ENCODE measurements at places on chromosomes 1 and 21. TPM values are rescaled to one million over a fixed set of nuclear protein-coding genes. Genes with fewer than 3 reads are reported as not detected.

DNA sequence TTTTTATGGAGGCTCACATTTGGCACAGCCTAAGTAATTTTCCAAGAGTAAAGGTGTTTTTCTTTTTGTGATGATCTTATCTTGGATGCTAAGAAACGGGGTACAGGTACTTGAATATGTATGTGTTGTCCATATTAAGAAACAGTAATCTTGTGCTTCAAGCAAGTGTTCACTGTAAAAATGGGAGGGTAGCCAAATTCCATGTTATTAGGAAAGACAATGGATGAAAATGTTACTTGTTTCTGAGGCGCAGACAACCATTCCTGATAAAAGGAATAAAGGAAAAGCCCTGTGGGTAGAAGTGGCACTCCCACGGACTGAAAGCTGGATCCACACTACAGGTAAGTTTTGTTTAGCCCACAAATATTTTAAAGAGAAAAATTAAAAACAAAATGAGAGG lies 15.6 kb downstream of the C21orf91 start:
- no peak overlapping the region for H3K27ac ChIP-seq
- H3K27me3 ChIP-seq, result no peaks in the 10 kb centered on the region
- peaks cover 20% of the 10 kb centered on the region for H3K36me3 ChIP-seq
- H3K4me3 ChIP-seq, result no peak overlapping the region

DNA sequence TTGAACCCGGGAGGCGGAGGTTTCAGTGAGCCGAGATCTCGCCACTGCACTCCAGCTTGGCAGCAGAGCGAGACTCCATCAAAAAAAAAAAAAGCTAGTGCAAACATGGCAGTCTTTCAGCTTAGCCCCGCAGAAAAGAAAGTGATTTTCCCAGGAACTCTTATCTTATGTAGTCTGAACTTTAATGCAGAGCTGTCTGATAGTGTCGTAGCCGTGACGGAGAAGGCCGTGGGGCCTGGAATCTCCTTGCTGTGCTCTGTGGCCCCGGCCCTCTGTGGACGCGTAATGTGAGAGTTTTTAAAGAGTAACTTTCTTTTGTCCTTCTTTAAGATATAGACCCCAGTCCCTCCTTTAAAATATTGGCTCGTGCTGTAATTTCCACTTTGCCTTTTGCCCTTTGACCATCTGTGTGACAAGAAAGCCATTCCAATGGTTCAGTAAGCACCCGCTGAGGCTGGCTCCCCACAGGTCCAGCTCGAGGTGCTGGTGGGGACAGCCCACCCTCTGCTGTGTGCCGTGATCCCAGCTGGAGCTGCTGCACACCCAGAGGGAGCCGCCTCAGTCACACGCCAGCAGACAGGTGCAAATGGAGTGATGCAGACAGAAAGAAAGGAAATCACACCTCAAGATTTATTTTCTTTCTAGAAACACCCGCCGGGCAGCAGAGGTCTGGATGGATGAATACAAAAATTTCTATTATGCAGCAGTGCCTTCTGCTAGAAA lies 164.0 kb downstream of the PGBD5 start:
- no peaks in the 10 kb centered on the region for H3K27me3 ChIP-seq
- DNase-seq, result no peak
- H3K4me3 ChIP-seq, result no peak overlapping the region
- no peaks in the 10 kb centered on the region for H3K4me1 ChIP-seq

DNA sequence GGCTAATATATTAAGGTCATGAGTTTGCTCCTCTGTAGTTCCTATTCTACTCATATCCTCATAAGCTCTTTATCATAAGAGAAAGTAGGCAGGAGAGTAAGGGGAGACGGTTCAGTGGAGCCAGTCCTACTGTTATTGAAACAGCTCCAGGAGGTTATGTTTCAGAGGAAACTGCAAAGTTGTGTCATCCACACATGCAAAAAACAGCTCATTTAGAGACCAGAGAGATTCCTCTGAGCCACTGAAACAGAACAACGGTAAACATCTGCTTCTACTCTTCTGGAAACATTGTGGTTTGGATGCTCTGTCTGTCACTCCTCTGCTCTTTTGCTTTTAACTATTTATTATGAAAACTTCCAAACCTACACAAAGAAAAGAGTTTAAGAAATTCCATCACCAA lies 66.3 kb upstream of the PPP2R5A start:
- no peaks in the 10 kb centered on the region for H3K36me3 ChIP-seq
- H3K4me3 ChIP-seq, result no peak overlapping the region
- DNase-seq, result no peak

GRCh38 chr1:156808186-156809030 lies 8.2 kb downstream of the SH2D2A start:
- no peaks in the 10 kb centered on the region for H3K27me3 ChIP-seq
- no peak for DNase-seq
- no peak overlapping the region for H3K4me3 ChIP-seq
- H3K36me3 ChIP-seq, result no peaks in the 10 kb centered on the region
- H3K4me1 ChIP-seq, result peaks cover 11% of the 10 kb centered on the region
- no peak overlapping the region for H3K27ac ChIP-seq

- H3K4me1 ChIP-seq, result no peaks in the 10 kb centered on the region
- no peak overlapping the region for H3K27ac ChIP-seq
- H3K27me3 ChIP-seq, result no peaks in the 10 kb centered on the region
- H3K4me3 ChIP-seq, result no peak overlapping the region
Observed at GRCh38 chr1:90457985-90458384, 259.1 kb downstream of the BARHL2 start.

DNA sequence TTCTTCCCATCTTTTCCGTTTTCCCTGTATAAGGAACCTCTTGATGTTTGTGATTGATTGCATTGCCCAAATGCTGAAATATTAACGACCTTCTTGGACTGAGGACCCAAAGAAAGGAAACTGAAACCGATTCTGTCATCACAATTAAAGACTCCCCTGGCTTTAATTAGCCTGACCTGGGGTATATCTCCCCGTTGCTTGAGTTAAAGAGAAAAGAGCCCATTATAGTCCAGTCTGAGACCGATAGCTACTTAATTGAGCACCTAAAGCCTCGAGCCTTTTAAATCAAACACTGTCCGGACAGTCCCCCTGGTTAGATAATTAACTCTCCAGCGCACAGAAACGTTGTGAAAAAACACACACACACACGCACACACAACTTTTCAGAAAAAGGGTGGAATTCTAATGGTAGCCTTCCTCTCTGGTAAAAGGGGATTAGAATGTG lies 8.0 kb downstream of the LMO4 start:
- H3K27me3 ChIP-seq, result no peaks in the 10 kb centered on the region
- H3K4me1 ChIP-seq, result peaks cover 50% of the 10 kb centered on the region
- peaks cover 13% of the 10 kb centered on the region for H3K36me3 ChIP-seq
- DNase-seq, result no peak

- no peak within 1 kb of the TSS for H3K4me3 ChIP-seq
- no peak for DNase-seq
- peaks cover 6% of the 10 kb centered on the region for H3K27me3 ChIP-seq
- H3K27ac ChIP-seq, result no peak within 1 kb of the TSS
- H3K36me3 ChIP-seq, result no peaks in the 10 kb centered on the region
Observed at GRCh38 chr1:60073605-60074278, at the start of gene C1orf87. C1orf87 (minus strand) TSS chr1:60073770; CDS start chr1:60072643, 1,127 bp downstream.

DNA sequence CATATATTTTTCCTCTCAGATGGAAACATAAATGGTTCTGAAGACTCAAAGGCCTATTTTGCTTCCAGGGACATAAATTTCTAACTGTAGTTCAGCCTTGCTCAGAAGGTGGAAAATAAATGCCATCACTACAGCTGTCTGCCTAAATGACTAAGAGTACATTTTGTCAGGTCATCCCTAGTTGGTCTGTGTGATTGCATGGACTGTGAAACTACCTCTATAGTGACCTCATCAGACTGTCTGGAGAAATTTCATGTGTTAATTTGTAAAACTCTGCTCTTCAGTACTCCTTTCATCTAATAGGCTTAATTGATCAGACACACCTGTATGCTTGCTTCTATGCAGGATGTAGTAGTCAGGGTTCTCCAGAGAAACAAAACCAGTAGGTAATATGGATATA lies 886.9 kb downstream of the AMY1C start:
- H3K36me3 ChIP-seq, result no peaks in the 10 kb centered on the region
- H3K4me3 ChIP-seq, result no peak overlapping the region
- H3K27me3 ChIP-seq, result no peaks in the 10 kb centered on the region

DNA sequence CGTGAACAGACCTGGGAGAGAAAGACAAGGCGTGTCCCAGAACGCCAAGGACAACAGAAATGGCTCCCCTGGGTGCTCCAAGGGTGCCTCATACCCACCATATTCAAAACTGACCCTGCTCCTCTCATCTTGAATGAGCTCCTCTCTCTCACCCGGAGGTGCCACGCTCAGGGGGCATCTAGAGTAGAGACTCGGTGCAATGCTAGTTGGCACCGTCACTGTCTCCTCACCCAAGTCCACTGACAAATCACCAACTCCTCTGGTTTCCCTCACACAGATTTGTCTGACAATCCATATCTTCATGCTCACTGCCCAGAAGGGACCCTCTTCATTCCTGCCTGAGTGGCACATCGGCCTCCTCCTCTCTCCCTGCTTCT lies 5.0 kb downstream of the TMEM125 start:
- H3K27me3 ChIP-seq, result no peaks in the 10 kb centered on the region
- DNase-seq, result no peak
- H3K27ac ChIP-seq, result no peak overlapping the region
- no peak overlapping the region for H3K4me3 ChIP-seq
- H3K4me1 ChIP-seq, result no peaks in the 10 kb centered on the region

GRCh38 chr1:35044431-35044830 lies 12.7 kb upstream of the ZMYM6 start:
- H3K27me3 ChIP-seq, result no peaks in the 10 kb centered on the region
- DNase-seq, result no peak
- H3K4me3 ChIP-seq, result no peak overlapping the region
- no peaks in the 10 kb centered on the region for H3K4me1 ChIP-seq
- no peak overlapping the region for H3K27ac ChIP-seq
- H3K36me3 ChIP-seq, result no peaks in the 10 kb centered on the region

GRCh38 chr1:203597331-203598090 lies 29.1 kb upstream of the ATP2B4 start:
- peaks cover 37% of the 10 kb centered on the region for H3K4me1 ChIP-seq
- no peaks in the 10 kb centered on the region for H3K27me3 ChIP-seq
- peak overlapping the region; percentile 73 for H3K27ac ChIP-seq
- DNase-seq, result peak; percentile 52
- H3K36me3 ChIP-seq, result no peaks in the 10 kb centered on the region
- H3K4me3 ChIP-seq, result no peak overlapping the region

GRCh38 chr1:183567584-183567983 lies 22.7 kb downstream of the NCF2 start:
- no peak overlapping the region for H3K4me3 ChIP-seq
- H3K4me1 ChIP-seq, result peaks cover 24% of the 10 kb centered on the region
- H3K36me3 ChIP-seq, result no peaks in the 10 kb centered on the region
- no peaks in the 10 kb centered on the region for H3K27me3 ChIP-seq
- DNase-seq, result peak; percentile 64
- H3K27ac ChIP-seq, result peak overlapping the region; percentile 51

GRCh38 chr1:185681034-185681633 lies 53.1 kb upstream of the HMCN1 start:
- peaks cover 16% of the 10 kb centered on the region for H3K4me1 ChIP-seq
- H3K27ac ChIP-seq, result no peak overlapping the region
- H3K36me3 ChIP-seq, result no peaks in the 10 kb centered on the region
- H3K27me3 ChIP-seq, result no peaks in the 10 kb centered on the region
- no peak overlapping the region for H3K4me3 ChIP-seq
- no peak for DNase-seq

DNA sequence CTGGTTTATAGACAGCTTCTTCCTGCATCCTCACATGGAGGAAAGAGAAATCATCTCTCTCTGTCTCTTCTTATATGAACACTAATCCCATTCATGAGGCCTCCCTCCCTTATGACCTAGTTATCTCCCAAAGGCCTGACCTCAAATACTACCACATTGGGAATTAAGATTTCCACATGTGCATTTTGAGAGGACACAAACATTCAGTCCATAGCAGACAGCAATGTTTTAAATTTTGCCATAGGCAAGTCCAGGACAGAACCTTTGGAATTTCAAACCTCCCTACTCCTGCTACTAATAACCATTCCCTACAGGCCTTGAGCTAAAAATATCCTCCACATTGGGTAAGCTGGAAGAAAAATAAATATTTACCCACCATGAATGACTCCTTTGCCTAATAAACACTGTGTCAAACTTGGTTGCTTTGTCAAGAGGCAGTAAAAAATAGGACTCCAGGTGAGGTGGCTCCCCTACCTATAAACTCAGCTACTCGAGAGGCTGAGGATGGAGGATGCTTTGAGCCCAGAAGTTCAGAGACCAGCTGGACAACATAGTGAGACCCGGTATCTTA lies 113.7 kb downstream of the ZNF281 start:
- DNase-seq, result no peak
- H3K27ac ChIP-seq, result no peak overlapping the region
- H3K36me3 ChIP-seq, result no peaks in the 10 kb centered on the region
- H3K27me3 ChIP-seq, result no peaks in the 10 kb centered on the region

DNA sequence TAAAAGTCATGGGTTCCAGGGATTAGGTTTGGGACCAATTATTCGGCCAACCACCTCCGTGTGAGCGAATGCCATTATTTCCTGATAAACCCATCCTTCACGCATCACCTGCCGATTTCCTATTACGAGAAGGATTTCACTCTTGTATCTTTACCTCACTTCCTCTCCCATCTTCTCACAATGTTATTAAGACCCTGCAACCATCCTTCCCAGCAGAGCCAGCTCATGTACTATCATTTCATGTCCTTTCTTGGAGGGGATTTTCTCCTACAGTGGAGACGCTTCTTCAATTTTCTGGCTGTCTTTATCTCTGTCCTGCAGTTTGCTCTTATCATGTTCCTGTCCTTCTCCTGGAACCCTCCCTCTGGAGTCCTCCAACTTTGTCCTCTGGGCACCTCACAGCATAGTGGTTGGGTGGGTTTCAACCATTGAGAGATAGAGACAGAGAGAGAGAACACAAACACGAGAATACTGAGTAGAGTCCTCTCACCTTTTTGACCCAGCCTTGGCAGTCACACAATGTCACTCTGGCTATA lies 192.2 kb downstream of the DYRK1A start:
- no peaks in the 10 kb centered on the region for H3K36me3 ChIP-seq
- no peaks in the 10 kb centered on the region for H3K27me3 ChIP-seq
- no peak overlapping the region for H3K27ac ChIP-seq
- H3K4me3 ChIP-seq, result no peak overlapping the region

GRCh38 chr1:2477791-2478499 lies 1.9 kb downstream of the PLCH2 start:
- H3K4me3 ChIP-seq, result no peak overlapping the region
- H3K4me1 ChIP-seq, result no peaks in the 10 kb centered on the region
- no peaks in the 10 kb centered on the region for H3K36me3 ChIP-seq
- H3K27ac ChIP-seq, result no peak overlapping the region
- no peaks in the 10 kb centered on the region for H3K27me3 ChIP-seq

GRCh38 chr1:24846671-24847070 lies 83.4 kb downstream of the RUNX3 start:
- peaks cover 3% of the 10 kb centered on the region for H3K4me1 ChIP-seq
- peaks cover 43% of the 10 kb centered on the region for H3K36me3 ChIP-seq

Gene TMEM82
- not detected for total RNA-seq

Gene PPIH
- total RNA-seq, result 19.3 TPM

Gene TIE1
- 65.1 TPM for total RNA-seq

Gene ALG14
- total RNA-seq, result 0.56 TPM

Gene TINAGL1
- 199 TPM for total RNA-seq

Gene DDX59
- 16.3 TPM for total RNA-seq

Gene PEX11B
- 24.2 TPM for total RNA-seq

Gene MTR
- 84.2 TPM for total RNA-seq

Gene KCNJ9
- not detected for total RNA-seq

Gene RAB42
- 0.88 TPM for total RNA-seq

Gene ARTN
- total RNA-seq, result not detected

Data from heart left ventricle (tissue), 16 donors.